ENCODE measurements at places on chromosomes 4 and X.

DNA sequence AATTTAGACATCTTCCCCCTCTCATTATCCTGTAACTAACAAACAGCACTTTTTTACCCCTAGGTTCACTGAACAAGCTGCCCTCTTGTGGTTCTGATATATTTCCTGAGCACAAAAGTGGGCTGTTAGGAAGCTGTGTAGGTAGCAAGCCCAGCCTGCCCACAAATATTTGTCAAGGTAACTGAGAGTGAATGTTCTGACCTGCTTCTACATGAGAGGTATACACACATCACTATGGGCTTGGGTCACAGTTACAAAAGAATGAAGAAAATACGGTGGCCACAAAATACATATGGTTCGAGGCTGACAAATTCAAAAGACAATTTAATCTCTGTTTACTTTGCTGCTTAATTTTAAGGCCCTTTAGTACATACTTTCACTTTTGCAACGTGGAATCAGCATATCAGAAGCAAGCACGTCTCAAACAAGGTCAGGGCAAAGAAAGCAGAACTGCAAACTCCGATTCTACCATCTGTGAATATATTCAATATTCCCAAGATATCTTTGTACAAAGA, 78.7 kb downstream of the RBM47 start:
- peak; percentile 0 for DNase-seq

DNA sequence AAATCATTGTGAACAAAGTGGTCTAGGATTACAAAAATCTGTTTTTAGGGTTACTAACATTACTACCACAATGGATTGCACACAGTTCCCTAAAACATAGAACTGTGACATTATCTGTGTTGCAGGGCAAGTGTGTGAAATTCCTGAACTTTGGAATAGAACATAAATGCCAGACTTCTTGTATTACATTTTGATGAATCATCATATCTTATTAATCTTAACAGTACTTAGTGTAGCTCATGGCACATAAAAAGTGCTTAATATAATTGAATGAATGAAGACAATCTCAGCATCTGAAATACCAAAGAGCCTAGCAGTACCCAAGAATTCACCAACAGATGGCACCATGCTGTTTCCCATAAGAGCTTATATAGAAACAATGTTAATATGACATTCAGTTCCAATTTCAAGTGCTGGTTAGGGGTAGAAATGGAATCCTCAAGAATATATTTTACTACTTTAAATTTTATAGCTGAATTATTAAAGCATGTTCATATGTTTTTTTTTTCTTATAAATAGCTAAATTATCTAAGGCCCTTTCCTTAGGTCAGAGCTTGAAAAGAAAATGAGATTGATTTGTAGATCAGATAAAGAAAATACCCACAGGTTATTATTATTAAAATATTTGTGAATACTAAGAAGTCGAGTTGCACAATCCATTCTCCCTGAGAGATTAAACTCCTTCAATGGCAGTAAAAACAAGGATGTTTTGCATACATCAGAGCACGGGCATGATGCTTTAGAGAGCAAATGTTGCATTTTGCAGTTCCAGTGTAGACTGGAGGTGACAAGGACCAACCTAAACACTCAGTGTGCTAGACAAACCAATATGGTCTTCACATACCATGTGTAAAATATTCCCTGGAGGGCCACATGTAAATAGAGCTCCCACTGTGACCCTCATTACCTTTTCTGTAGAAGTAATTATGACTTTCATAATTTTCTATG, 25.7 kb upstream of the SHISA3 start:
- DNase-seq: no peak

- no peak for DNase-seq
Measured at GRCh38 chr4:10114607-10115006, 2.0 kb downstream of the WDR1 start.

DNA sequence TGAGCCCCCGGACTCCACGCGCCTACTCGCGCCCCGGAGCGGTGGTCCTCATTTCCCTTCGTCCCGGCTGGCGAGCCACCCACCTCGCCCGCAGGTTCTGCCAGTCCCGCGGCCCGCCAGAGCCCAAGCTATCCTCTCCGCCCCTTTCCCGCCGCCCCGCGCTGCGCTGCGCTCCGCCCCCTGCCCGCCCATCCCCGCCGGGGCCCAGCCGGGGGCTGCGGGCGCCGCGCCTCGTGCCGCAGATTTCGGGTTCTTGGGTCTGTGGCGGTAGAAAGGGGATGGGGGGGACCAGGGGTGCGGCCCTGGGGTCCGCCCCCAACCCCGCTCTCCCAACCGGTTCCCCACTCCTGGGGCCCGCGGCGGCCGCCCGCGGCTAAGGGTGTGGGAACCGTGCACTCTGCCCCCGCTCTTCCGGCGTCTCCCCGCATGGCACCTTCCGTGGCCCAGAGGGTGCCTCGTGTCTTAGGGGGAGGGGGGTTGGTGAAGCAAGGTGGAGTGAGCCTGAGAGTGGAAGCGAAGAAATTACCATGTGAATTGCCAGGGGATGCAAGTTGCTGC, 650.8 kb upstream of the DIPK2B start:
- DNase-seq: peak; percentile 8

DNA sequence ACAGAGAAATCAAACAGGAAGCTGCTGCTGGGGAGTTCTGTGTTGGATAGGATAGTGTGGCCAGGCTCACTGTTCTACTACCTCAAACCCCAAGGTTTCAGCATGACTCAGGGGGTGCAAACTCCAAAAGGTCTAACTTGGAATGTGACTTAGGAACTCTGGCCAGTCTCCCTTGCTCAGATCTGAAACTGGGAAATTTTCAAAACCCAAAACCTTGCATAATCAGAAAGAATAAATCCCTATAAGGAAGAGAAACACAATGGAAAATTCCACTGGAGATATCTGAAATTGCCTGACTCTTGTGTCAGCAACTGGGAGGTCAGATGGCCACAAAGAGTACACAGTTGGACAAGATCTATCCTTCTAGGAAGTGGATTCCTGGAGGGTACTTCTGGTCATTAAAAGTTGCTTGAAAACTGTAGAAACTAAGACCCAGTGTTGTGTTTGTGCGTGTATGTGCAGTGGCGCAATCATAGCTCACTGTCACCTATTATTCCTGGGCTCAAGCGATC, 58.0 kb downstream of the PPEF2 start:
- no peak for DNase-seq

GRCh38 chrX:114047558-114047957, 536.3 kb upstream of the HTR2C start:
- DNase-seq: no peak

- DNase-seq: no peak
Measured at GRCh38 chr4:106582103-106582502, 213.5 kb upstream of the GIMD1 start.

- no peak for DNase-seq
Measured at GRCh38 chr4:72843466-72843865, 226.1 kb downstream of the COX18 start.

GRCh38 chrX:9907645-9908387, 59.3 kb upstream of the CLDN34 start:
- no peak for DNase-seq

DNA sequence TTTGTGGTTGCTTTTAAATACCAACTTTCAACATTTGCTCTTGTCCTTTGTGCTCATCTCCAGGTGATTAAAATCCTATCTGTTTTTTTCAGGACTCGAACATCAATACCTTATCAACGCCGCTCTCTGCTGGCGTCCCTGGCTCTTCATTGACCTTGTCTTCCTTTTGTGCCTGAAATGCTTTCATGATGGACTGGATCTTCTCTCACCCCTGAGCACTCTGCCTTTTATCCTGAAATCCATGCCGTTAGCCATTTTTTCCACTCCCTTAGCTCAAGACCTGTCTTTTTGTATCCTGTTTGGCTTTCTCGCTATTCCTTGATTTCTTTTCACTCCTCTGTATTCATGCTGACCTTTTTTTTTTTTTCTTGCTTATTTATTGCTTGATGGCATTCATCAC, 549.5 kb upstream of the CPEB2 start:
- no peak for DNase-seq

DNA sequence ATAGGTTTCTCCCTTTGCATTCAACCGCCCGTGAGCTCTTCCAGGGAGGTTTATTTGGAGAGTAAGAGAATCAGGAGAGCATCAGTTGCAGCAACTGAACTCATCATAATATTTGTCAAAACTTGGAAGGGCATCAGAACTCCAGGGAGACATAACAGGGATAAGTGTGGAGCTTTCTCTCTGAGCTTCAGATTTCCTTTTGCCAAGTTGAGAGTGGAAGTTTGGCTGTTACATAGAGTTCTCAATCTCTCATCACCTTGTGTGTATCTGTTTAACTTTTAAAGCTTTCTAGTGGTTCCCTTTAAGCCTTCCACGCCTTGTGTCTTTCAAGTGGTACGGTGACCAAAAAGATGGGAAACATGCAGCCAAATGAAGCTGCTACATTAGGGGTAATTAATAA, 18.8 kb downstream of the BMP3 start:
- DNase-seq: no peak
